ENCODE measurements at places on chromosomes 1 and 21.
A peak's percentile ranks its signal among the peaks of the same experiment; 100 is the strongest.

GRCh38 chr1:14778898-14779865, 180.7 kb downstream of the KAZN start:
- no peak for DNase-seq

- no peak for DNase-seq
Observed at GRCh38 chr21:43933199-43933598, 68.2 kb downstream of the AGPAT3 start.

DNA sequence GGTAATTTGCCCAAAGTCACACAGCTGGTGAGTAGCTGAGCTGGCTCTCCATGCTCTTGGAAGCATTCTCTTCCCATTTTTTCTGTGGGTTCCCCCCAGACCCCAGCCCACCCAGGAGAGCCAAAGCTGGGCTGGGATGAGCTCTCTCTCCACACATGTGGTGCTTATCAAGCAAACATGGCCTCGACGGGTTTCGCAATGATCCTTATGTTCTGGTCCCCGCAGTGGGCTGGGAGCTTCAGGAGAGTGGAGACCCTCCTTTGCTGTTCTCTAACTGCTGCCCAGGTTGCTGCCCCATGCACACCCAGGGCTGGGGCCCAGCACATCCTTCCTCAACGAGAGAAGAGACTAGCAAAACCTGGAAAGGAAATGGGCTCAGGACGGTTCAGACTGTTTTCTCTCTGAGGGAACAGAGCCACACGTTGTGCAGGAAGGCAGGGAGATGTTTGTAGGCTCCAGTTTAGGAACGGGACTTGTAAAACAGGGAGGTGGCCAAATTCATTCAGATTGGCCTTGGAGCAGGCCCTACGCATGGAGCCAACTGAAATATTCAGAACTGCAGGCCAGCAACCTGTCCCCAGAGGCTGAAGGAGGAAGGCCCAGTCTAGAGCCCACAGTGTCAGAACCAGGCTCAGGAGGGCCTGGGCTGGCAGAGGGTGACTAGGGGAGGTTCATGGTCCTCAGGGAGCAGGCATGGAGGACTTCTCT, 27.2 kb upstream of the CSF1 start:
- DNase-seq, result no peak

- no peak for DNase-seq
Observed at GRCh38 chr1:113675302-113675701, 84.0 kb downstream of the PHTF1 start.

DNA sequence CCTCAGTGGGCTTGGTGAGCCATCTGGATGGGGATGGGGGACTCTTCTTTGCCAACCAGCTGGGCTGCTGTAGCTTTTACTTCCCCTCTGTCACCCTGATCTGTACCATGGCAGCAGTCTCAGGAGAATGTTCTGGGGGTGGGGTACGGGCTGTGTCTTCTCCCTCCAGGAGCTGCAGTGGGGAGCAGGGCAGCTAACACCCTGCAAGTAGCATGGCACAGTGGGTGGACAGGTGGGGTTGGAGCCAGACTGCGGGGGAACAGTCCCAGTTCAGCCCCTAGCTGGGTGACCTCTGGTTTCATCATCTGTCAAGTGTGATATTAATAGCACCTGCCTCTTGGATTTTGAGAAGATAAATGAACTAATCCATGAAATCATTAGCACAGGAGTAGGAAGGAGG, 3.1 kb downstream of the NFASC start:
- DNase-seq, result no peak

DNA sequence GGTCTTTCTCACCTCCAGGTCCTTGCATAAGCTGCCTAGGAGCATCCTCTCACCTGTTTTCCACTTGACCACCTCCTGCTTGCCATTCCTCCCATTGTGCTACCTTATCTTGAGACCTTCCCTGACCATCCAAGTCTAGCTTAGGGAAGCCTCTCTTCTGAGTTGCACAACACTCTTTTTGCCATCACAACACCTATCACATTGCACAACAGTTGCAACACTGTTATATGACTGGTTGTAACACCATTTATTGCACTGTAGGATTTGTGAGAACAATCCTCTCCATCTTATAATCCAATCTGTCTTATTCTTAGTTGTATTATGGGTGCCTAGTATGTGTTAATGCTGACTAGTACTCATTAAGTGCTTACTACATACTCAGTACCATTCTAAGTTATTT, 488.7 kb downstream of the OMA1 start:
- DNase-seq, result no peak

DNA sequence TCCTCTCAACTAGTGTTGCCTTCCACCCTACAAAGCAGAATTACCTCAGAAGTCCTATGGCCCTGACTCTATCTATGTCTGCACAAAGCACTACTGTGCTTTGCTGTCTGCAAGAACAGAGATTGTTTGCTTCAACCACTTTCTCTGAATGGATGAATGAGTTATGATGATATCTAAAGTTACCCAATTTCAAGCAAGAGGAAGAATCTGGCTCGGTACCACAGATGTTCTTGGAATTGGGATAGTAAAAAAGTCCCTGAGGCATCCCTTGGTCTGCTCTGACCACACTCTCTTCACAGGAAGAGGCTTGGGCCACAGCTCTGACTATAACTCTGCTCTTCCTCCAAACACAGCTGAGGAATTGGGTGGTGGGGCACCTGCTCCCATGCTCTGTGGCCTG, 31.2 kb downstream of the MTARC1 start:
- no peak for DNase-seq

- DNase-seq, result no peak
Observed at GRCh38 chr1:102420034-102420433, 423.3 kb upstream of the OLFM3 start.

GRCh38 chr1:22876359-22877111, 96.1 kb downstream of the LACTBL1 start:
- no peak for DNase-seq

- DNase-seq, result no peak
Observed at GRCh38 chr1:54215523-54215922, 15.6 kb downstream of the MRPL37 start.

GRCh38 chr1:41101950-41102607, 80.6 kb upstream of the SLFNL1 start:
- DNase-seq, result peak; percentile 91

DNA sequence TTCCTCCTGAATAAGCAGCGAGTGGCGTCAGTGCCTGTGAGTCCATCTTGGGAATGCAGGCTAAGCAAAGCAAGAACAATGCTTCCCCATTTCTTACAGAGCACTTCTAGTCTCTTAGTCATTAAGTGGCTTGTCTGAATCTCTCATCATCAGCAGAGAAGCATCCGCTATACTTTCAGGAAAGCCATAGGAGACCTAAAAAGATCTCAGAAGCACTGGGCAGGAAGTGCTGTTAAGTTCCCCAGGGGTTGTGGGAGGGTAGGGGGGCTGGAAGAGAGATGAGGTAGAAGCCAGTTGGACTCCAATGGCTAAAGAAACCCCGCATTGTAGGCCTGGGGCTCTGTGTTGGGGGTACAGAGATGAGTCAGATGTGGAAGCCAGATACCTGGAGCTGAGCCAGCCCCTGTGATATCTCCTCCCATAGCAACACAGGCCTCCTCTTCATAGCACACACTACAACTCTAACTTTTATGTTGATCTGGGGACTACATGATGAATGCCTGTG, 44.9 kb downstream of the SYT6 start:
- DNase-seq, result no peak

DNA sequence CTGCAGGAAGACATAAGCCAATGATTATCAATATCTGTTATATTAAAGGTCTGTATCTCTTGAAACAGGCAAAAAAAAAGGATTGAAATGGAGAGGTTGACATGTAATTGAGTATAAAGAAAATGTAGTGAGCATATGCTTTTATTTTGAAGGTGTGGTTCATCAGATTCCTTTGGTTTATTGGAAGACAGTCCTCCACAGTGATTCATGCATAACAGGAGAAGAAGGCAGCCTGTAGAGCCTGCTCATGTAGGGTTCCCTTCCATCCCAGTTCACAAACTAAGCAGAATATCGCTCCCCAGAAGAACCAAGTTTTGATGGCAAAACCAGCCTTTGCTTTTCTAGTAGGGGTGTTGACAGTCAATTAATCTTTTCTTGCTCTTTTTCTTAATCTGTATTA, 1016.8 kb upstream of the ADGRL4 start:
- no peak for DNase-seq

DNA sequence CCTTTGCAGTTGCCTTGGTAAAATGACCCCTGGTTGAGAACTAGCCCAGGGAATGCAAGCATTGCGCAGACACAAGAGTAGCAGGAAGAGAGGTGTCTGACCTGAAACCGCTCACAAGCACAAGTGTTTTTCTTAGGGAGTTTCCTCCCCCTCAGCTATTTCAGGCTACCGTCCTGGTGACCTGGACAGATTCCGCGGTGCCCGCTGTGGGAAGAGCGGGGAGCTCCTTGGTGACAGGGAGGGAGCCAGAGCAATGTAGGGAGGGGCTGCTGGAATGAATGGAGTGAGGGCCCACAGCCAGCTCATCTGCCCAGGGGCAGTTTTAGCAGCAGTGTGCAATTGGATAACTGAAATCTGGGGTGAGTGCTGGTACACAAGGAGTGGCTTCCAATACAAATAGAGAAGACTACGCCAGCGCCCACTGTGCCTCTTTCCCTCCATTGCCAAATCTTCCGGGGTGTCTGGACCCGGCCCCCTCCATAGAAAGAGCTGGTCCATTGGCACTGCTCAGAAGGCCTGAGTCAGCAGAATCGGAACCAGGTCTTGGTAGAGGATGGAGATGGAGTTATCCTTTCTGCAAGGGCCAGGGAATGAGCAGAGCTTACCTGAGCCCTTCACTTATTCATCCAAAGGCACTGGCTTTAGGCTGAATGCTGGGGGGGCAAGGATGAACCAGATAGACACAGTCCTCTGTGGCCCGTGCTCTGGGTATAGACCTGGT, 82.8 kb downstream of the TRABD2B start:
- no peak for DNase-seq

GRCh38 chr1:3171761-3172160, 102.8 kb downstream of the PRDM16 start:
- DNase-seq, result no peak
